NCI-H446 (cell line): ENCODE measurements at places on chromosomes 11 and 22.

- DNase-seq = no peak
Observed at GRCh38 chr11:45411228-45411946, 125.2 kb upstream of the SYT13 start.

- DNase-seq = no peak
Observed at GRCh38 chr11:61691380-61692156, 11.4 kb downstream of the DAGLA start.

DNA sequence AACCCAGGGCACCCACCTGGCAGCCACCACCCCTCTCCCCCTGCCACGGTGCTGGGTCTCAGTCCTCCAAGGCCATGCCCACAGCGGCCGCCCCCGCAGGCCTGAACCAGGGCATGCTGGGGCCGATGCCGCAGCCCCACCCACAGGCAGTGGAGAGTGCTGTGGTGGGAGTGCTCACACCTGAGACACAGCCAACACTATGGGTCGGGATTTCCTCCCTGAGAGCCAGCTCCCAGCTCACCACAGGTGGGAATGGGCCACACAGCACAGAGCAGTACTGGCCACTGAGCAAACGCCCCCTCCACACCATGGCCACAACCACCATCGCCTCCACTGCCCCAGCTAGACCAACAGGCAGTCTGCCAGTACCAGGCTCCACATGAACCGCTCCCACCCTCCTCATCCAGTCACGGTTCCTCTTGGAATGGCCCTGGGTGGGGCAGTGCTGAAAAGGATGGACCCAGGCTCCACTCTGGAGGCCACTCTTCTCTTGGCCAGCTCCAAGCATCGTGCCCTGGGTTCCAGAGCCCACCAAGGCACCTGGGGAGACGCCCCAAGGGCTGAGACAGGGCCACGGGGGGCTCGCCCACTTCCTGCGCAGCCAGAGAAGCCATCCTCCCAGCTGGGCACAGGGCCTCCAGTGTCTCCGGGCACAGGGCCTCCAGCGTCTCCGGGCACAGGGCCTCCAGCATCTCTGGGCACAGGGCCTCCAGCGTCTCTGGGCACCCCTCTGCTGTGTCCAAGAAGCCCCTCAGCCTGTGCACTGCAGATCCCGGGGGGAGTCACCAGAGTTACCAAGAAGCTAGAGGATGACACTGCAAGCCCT is 14.2 kb downstream of the MOB2 start:
- DNase-seq = no peak

- DNase-seq = no peak
Observed at GRCh38 chr11:86620891-86621521, 51.4 kb downstream of the ME3 start.

GRCh38 chr11:109486129-109486528 is 64.1 kb downstream of the C11orf87 start:
- no peak for DNase-seq

DNA sequence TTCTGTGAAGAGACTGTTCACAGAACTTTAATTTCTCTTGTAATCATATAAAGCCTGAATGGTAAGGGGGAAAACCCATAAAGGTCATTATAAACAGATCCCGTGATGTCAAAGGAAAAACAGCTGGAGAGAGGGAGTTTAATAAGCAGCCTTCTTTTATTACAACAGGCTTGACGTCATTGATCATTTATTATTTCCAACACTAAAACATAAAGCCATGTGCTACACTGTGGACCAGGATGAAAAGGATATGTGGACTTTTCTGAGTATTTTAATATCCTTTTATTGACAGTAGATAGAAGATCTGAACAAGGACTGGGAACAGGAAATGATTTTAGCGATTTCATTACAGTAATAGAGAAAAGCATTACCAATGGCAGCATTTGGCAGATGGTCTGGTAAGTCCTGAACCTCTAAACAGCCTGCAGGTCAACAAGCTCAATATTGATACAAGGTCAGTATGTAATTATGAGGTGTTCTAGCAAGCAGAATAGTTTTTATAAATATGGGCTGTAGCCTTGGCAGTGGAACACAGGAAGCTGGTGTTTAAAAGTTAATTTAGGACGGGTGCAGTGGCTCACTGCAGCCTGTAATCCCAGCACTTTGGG is 25.1 kb upstream of the TPH1 start:
- no peak for DNase-seq

DNA sequence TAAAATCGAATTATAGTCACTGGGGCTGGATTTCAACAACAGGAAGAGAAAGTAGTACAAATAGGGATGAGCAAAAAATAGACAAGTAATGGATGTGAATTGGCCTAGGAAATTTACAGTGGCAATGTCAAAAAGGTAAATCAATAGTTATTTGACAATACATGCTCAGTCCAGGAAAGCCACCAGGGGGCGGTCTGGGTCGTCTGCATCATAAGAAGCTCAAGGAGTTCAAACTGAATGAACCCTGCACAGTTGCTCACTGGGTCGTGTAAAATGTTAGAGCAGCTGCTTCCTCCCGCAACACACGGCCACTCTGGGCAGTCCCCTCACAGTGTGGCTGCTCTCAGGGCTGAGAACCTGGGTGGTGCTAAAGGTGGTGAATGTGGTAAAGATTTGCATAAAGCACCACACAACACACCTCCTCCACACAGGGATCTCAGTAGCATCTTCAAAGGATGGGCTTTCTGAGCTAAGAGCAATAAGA is 85.9 kb downstream of the ZNF280B start:
- no peak for DNase-seq

DNA sequence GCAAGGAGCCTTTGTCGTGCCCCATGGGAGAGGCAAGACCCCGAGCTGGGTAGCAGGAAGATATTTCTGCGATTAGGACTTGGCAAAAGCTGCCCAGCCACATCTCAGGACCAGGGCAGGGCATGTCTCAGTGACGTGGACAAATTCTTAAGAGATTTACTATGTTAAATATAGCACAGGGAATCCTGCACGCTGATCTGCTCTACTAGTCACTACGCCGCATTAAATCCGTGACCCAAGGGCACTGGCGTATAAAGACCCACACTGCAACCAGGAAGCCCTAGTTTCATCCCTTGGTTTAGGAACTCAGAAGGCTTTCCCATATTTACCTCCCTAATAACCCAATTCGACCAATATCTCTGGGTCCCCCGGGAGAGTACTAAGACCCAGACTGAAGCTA is 35.1 kb downstream of the AP1B1 start:
- no peak for DNase-seq

- DNase-seq = no peak
Observed at GRCh38 chr11:19499026-19499669, 213.5 kb upstream of the NAV2 start.

DNA sequence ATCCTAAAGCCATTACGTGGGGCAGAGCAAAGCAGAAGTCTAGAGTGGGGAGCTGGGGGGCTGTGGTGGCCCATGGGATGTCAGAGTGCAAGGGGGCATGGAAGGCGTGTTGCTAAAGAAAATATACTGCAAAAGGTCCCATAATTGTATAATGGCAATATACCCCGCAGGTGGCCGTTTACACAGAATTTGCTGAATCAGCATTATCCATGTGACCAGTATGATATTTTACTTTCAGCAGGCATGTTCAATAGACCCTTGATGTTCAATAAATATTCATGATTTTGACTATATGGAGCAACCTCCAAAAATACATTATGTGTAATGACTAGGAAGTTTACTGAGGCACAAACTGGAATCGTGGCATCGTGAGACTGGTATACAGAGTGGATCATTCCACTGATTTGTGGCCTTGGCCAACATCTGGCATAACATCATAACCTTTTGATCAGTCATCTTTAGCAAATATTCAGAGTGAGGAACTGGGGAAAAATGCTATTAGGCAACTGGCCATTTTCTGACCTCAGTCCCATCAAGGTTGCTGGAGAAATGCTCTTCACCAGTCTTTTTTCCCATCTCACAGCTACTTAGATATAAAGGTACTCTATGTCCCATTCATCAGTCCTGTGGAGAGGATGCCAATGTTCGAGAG is 29.3 kb upstream of the PPP2R1B start:
- no peak for DNase-seq

GRCh38 chr11:95255251-95256145 is 24.5 kb upstream of the SESN3 start:
- no peak for DNase-seq

GRCh38 chr11:26188554-26188953 is 143.4 kb upstream of the ANO3 start:
- no peak for DNase-seq

DNA sequence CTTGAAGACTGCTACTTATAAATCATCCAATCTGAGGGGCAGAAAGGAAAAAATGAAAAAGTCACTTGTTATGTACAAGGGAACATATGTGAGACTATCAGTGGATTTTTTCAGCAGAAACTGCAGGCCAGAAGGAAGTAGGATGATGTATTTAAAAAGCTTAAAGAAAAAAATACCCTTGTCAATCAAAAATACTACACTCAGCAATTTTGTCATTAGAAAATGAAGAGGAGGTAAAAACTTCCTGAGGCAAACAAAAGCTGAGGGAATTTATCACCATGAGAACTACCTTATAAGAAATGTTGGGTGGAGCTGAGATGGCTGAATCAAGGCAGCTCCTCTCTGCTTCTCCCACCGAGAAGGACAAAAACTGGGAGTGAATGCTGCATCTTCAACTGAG is 21.1 kb downstream of the MRGPRX2 start:
- DNase-seq = no peak

GRCh38 chr22:38997518-38997917 is 15.4 kb downstream of the APOBEC3B start:
- DNase-seq = no peak

DNA sequence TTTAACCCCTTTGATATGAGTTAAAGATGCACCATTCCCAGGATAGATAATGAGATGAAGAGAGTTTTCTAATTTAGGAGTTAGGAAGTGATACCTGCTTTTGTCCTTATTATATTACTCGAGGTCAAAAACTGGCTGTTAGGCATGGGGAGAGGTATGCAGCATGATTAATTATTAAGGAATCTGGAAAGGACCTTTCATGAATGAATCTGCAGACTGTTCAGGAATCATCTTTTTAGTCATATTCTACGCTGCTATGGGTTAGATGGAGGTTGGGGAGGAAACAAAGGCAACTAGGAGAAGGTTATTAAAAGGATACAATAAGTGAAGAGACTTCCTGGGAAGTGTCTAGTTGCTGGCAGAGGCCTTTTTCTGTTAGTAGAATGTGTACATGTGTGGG is 492.4 kb upstream of the CCDC90B start:
- DNase-seq = no peak

DNA sequence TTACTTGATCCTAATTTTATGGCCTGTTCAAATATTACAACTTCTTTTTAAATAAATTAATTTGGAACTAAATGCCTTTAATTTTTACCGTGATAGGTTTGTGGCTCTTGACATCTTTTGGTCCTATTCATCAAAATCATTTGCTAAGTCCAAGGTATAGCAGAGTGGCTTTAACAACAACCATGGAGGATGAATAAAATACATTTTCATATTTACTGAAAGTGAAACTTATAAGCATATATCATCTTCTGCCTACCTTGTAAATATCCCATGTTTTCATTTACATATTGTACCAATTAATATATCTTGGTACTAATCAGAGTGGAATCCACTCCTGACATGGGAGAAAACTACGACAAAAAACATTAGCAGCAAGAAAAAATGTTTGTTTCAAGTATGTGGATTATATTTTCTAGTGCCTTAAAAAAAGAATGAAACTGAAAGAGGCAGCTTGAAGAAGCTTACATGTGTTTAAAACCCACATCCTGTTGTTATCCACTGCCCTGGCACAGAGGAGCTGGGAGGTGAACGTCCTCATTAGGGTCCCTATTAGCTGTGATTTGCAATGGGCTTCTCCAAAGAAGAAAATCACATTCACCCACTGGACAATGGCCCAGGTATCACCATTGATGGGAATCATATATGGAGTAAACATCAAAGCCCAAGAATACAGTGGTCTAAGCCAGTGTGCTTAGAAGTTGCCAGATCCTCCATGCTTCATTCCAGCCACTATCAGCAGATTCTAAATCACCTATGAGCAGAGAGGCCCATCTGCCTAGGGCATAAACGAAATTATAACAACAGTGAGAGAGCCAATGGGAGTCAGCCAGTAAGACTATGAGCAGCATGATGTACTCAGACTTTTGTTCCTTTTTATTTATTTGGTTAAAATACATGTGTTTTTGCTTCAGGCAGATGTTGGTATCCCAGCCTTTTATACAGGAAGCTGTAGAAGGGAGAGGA is 84.7 kb downstream of the MAML2 start:
- no peak for DNase-seq

DNA sequence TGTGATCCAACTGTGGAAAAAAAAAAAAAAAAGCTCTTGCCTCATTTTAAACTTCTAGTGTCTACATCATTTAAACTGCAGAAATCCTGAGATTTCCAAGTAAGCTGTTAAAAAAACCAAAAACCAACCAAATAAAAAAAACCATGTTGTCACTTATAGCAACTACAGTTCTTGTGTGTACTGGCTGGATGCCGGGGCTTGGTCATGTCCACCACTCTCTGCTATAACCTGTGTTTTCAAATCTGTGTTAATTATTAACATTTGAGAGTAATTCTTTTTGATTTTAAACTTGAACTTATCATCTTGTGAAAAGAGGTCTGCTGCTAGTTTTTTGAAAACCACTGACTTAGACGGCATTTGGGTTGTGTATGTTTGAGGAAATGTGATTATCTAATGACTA is 32.2 kb upstream of the BID start:
- DNase-seq = no peak

DNA sequence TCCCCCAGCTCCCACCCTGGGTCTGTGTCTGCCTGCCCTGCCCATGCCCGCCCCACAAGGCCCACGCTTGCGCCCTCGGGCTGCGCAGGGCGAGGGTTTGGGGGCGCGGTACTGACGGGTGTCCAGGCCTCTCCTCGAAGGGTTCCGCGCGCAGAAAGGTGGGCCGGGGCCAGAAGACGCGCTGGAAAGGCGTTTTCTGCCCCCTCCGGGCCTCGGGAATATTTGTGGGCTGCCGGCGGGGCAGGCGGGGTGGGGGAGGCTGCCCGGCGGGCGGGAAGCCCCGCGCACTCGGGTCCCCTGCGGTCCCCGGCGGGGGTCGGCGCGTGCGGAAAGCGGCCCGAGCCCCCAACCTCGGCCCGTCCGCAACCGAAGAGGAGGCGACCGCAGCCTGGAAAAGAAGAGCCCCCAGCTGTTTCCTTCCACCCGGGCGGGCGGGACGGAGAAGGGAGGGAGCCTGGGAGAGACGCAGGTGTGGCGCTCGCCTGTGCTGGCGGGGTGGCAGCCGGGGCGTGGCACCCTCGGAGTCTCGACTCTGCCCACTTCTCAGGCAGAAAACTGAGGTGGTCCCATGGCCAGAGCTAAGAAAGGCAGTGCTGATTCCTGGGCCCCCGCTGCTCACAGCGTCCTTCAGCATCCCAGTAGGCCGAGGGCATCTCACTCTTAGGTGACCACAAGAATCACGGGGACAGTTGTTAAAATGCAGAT is 59.0 kb downstream of the THAP12 start:
- DNase-seq = no peak

- DNase-seq = no peak
Observed at GRCh38 chr11:34633990-34634693, 13.2 kb downstream of the EHF start.
